Aorta (tissue), 5 donors: ENCODE measurements at places on chromosomes 12 and 14.

- DNase-seq: no peak
Measured at GRCh38 chr14:80049055-80049454, 162.2 kb downstream of the DIO2 start.

- no peak for DNase-seq
Measured at GRCh38 chr12:124842800-124843510, 20.7 kb downstream of the SCARB1 start.

DNA sequence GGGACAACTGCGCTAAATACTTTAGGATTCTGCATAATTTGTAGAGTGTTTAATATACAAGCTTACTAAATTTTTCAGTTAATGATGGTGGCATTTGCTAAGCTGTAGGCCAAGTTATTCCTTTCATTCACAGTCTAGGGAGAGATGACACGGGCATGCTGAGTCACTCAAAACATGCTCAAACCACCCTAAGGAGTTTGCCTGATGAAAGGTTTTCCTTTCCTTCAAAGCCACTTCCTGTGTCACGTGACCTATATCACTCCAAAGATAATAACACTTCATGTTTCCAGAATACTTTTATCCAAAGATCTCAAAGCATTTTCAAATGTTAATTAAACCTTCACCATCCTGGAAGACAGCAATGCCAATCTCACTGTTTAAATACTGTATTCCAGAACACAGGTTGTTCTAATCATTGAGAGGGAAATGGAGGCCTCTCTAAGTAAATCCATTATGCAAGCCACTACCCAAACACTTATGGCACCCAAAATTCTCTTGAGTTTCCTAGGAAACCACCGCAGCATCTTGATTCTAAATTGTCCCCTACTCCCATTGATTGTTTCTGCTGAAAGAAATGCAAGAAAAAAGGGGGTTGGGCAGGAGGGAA, 207.0 kb upstream of the CDKN3 start:
- DNase-seq: no peak

- DNase-seq: no peak
Measured at GRCh38 chr14:101734246-101734847, 27.2 kb upstream of the PPP2R5C start.

DNA sequence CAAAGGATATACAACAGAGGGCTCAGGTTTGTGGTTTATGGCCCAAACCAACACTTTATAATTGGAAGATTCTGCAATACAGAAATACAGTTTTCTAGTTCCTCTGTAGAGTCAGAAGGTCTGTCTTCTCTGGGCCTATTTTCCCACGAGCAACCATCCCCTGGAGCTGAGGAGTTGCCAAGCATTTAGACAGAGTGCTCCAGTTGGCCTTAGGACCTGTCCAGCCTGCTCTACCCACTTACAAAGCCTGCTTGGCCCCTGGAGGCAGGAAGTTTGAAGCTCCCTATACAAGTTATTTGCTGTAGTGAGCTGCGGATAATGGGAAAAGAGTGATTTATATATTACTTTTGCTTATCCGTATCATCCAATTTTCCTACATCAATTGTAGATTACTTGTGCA, 60.8 kb upstream of the HSPB8 start:
- DNase-seq: no peak

DNA sequence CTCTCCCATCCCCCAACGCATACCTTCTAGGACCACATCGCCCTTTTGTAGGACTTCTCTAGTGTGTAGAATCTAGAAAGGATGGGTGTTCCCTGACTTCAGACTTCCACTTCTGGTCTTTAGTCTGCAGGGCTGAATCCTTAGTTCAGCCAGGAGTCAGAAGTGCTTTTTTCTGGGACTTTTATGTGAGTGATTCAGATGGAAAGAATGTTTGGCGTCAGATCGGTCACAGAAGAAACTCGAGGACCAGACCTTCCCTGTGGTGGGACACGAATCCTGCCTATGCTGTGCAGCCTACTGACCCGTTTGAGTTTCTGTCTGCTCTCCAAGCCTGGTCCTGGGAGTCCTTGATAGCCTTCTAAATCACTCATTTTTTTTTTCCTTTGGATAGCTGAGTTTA, 165.4 kb upstream of the SSTR1 start:
- peak; percentile 49 for DNase-seq

GRCh38 chr14:86346818-86347384, 817.0 kb downstream of the FLRT2 start:
- no peak for DNase-seq

DNA sequence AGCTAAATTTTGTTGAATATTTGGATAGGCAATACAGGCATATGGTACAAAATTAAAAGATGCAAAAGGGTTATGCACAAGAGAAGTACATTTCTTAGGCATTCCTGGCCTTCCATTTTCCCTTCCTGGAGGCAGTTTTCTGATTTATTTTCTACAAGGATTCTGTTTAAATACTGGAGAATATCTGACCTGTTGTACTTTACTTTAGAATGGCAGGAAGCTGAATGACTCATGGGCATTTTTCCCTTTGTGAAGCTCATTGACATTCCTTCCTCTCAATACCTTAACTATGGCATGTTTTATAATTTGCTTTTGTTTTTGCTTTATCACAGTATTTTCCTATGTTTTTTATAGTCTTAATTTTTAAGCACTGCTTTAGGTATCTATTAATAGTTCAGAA, 62.7 kb downstream of the RCOR1 start:
- DNase-seq: no peak
